ENCODE measurements at places on chromosomes 7 and 10. TPM values are rescaled to one million over a fixed set of nuclear protein-coding genes. Genes with fewer than 3 reads are reported as not detected.

USP6NL gene
- total RNA-seq: 0.83 TPM

GRCh38 chr7:87715545-87715944, 87.3 kb downstream of the RUNDC3B start:
- DNase-seq: no peak

ZC3HAV1L gene
- total RNA-seq: 38.5 TPM

DNA sequence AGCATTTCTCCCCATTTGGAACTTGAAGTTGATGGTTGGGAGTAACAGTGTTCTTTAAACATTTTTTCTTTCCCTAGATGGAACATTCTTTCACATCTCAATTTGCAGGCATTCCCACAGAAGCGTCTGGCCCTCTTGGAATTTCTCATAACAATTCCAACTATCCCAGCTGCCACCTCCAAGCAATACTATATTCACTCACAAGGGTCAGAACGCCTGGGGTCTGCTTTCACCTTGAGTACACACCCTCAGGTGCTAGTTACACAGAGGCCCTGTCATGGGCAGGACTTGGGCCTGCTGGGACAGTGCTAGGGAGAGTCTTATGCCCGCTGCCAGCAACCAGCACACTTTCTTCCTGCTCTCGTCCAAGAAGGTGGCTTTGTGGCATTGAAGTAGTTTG, 136.5 kb downstream of the JCAD start:
- DNase-seq: no peak

CLDN4 gene
- not detected for total RNA-seq

CLEC5A gene
- total RNA-seq: not detected

DNA sequence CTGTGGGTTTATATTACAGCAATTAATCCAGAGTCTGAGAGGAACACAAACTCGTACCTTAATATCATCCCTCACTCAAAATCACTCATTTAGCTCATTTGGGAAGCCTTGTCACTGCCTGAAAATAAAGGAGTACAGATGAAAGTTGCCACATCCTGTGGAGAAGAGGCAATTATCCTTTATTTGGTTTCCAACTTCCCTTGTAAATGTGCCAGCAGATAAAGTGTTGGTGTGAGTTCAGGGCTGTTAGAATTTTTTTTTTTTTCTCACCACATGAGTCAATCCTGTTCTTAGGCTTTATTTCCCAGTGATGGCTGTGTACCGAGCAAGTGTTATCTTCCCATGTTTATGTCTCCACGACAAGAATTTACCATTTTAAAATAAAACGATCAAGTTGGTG, 99.0 kb upstream of the SMIM30 start:
- DNase-seq: no peak

GRCh38 chr10:43953672-43954071, 305.0 kb upstream of the ZNF32 start:
- DNase-seq: no peak

DNA sequence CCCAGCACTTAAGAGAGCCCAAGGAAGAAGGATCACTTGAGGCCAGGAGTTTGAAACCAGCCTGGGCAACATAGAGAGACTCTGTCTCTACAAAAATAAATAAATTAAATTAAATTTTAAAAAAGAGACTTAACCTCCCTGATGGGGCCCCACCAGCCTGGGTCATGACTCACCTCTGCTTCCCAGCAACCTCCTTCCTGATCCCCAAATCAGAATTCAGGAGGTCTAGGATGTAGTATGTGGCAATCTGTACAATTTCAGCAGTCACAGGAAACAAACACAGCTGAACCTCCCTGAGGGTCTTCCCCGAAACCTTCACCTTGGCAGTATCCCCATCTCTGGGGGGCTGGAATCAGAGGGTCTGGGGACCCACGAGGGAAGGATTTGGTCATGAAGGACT, 9.7 kb upstream of the PPP1R35 start:
- no peak for DNase-seq

DNA sequence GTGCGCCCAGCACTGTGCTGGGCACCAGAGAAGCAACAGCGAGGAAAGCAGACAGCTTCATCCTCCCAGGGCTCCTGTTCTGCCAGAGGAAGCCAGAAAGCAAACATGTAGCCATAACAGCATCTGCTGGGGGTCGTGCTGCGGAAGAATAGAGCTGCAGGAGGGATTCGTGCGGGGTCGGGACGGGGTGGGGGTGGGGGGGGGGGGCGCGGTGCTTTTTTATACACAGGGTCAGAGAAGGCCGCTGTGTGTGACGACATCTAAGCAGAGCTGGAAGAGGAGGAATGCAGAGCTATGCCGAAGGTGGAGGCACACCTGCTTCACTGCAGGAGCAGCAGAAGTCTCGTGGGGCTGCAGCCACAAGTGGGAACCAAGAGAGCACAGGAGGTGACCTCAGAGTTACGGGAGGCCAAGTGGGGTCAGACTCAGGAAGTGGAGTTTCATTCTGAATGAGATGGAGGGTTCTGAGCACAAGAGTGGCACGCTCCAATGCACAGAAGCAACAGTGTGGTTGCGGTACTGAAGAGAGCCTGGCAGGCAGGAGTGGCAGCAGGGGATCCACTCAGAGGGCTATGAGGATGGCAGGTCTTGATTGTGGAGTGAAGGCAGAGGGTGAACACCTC, 11.1 kb downstream of the PKD1L1 start:
- peak; percentile 67 for DNase-seq

- no peak for DNase-seq
Measured at GRCh38 chr10:11793762-11794479, 29.2 kb upstream of the PROSER2 start.

GAD2 gene
- total RNA-seq: not detected

- peak; percentile 60 for DNase-seq
Measured at GRCh38 chr10:99329554-99330346, 594 bp downstream of the CNNM1 start.

- DNase-seq: no peak
Measured at GRCh38 chr7:132743974-132744373, 167.7 kb upstream of the PLXNA4 start.

GRCh38 chr10:69578508-69578991, 5.3 kb upstream of the NEUROG3 start:
- no peak for DNase-seq

GRCh38 chr7:139068544-139069399, 32.9 kb upstream of the ZC3HAV1L start:
- no peak for DNase-seq

DNA sequence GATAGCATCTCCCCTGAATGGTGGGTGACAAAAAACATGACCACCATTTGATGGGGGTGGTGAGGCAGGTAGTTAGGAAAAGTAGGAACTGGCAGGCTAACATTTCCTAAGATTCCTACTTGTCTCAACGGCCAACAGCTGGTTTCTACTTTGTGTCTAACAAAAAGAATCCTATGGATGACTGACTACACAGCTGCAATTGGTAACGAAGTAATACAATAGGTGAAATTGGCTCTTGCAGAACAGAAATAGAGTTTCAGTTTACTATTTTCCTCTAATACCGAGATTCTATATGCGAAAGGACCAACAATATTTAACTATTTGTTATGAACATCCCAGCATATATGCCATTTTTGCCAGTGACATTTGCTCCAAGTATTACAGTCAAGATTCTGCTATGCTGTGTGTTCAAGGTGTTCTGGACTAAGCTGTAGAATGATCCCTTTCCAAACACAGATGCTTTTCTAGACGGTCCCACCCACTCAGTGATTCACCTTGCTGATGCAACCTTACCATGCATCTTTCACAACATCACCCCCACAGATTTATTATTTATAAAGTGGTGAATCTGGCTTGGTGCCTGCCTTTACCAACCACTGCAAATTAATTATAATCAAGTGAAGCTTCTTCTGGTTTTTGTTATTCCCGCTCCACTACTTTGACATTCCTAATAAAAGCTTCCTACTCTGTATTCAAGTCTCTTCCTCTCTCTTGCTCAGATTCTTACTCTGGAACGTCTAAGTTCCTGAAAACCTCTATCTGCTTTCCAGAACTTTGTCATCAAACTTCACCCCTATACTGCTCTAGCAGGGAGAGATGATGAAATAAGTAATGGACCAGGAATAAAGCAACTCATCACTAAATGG, 16.8 kb downstream of the BBIP1 start:
- no peak for DNase-seq

SYCE1 gene
- total RNA-seq: 0.38 TPM

NCF1 gene
- not detected for total RNA-seq

GRCh38 chr10:75304741-75305390, 69.1 kb upstream of the COMTD1 start:
- no peak for DNase-seq

GTF2IRD1 gene
- 1.4 TPM for total RNA-seq

- no peak for DNase-seq
Measured at GRCh38 chr7:1649751-1650326, 20.2 kb upstream of the ELFN1 start.

DNA sequence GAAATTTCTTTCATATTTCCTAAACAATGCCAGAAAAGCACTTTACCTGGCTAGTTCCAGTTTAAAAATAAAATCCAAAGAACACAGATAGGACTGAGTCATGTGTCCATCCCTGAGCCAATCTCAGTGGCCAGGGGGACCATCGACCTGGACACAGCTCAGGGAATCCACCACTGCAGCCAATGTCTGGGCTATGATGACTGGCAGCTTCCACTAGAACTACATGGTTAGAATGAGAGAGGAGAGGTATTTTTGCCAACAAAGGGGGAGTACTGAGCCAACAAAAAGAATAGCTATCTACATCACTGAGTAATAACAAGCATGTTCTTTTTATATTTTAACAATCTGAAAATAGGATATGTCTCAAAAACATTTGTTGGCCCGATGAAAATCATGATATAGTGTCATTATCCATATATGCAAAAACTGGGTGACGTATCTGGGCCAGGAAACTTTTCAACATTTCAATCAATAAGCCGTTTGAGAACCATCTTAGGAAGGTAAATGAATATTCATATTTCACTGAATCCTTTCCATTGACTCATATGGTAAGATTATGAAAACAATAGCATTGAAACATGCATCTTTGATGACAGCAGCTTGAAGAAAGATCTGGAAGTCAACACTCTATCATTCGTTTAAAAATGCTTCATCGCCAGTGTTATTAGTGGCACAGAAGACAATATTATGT, 104.0 kb downstream of the TPK1 start:
- no peak for DNase-seq

GRCh38 chr10:70621503-70622078, 19.1 kb upstream of the PRF1 start:
- no peak for DNase-seq

KCNH2 gene
- 0.36 TPM for total RNA-seq

- DNase-seq: no peak
Measured at GRCh38 chr7:43666938-43667337, 62.4 kb downstream of the COA1 start.

- no peak for DNase-seq
Measured at GRCh38 chr7:80918399-80918798, 452 bp downstream of the SEMA3C start.

DNA sequence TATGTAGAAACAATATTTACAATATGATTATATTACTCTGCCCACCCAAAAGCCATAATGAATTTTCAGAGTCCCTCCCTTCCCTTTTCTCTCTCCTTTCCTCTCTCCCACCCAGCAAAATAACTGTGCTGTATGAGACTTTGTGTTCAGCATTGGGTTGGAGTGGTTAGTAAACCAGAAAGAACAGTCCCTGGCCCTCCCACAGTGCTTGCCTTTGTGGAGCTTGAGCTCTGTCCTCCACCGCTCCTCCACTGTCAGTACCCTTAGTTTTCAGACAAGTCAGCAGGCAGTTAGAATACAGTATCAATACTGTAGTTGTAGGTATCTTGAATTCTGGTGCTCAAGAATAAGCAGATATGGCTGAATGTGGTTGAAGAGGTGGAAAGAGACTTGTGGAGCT, 92.7 kb downstream of the CDK14 start:
- no peak for DNase-seq

GRCh38 chr10:11719496-11720259, 22.5 kb upstream of the ECHDC3 start:
- DNase-seq: no peak

- DNase-seq: peak; percentile 64
Measured at GRCh38 chr7:129778770-129779601, 167.5 kb downstream of the NRF1 start.

DPCD gene
- total RNA-seq: 6.4 TPM

DNA sequence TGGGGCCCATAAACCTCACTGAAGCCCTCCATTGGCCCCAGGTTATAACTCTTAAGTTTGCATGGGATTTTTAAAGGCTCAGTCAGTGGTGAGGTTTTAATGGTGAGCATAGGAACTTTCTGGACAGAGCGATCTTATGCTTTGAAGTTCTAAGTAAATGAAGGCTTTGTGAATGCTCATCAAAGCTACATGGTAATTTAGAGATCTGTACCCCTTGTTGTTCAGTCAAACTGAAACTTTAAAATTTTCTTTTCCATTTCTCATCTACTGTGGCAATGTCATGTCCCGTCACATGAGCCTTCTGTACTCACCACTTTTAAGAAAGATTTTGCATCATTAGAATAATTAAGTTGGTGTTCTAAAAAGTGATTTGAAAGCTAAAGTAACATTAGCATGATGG, 39.9 kb downstream of the CHN2 start:
- DNase-seq: no peak

TLX1 gene
- total RNA-seq: not detected

ANKRD2 gene
- not detected for total RNA-seq

ERCC6 gene
- 14.5 TPM for total RNA-seq

DNA sequence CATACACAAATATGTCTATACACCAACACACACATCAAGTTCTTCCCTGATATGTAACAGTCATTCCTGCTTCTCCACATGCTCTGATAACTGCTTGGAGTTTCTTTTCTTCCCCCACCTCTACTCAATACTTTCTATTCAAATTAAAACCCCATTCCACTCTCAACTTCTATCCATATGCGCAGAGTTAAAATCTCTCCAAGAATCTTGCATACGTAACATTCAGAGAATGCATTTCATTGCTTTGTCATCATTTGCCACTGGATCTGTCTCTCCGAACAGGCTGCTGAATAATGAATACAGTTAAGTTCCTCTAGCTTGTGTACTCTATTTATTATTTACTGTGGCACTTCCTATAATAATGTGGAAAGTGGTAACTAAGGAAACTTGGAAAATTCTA, 68.8 kb downstream of the DGKB start:
- no peak for DNase-seq

TEX36 gene
- total RNA-seq: not detected

DNA sequence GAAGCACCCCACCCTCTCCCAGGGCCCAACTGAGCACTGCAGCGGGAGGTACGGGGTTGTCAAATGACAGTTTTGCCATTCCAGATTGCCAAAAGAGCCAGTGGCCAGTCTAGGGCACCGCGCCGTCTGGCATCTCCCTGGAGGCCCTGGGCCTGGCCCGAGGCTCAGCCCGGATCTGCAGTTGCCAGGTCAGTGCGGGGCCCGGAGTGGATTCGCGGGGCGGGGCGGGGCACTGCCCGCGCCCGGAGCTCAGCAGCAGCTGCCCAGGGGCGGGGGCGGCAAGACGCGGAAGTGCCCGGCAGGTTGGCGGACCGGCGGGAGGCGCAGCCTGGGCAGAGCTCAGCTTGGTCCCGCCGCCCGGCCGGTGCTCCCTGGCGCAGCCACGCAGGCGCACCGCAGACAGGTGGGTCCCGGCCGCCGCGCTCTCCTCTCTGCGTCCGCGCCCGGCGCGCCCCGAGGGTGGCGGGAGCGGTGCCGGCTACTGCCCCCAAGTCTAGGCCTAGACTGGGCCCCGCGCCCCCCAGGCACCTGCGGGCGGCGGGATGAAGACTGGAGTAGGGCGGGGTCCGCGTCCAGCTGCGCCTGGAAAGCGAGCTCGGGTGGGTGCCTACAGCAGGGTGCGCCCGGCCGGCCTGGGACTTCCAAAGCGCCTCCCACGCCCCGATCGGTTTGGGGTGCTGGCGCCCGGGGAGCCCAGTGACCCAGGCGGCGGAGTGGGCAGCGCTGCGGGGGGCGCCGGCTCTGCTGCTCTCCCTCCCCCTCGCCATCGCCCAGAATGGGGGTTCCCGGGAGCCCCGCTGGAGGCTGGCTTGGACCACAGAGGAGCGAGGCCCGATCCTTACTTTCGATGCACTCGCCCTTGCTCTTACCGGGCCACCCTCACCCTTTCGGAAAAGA, at the start of gene IRF5:
TSS of gene IRF5 (plus strand) at position 281 of the 897 bp plus-strand sequence. CDS start 4,155 bp downstream, outside the sequence.
- peak; percentile 79 for DNase-seq

Measured in activated CD4-positive, alpha-beta T cell treated with anti-CD3 and anti-CD28 coated beads, Interleukin-2, amount 10 ng/mL, durations not matched to agents 24 days and 14 days (primary cell).